ENCODE measurements at places on chromosomes 7 and 10. TPM values are rescaled to one million over a fixed set of nuclear protein-coding genes. Genes with fewer than 3 reads are reported as not detected.

The ZCWPW1 gene
- total RNA-seq: 0.94 TPM

The OR13A1 gene
- not detected for total RNA-seq

The MYO1G gene
- 0.08 TPM for total RNA-seq

The NKX2-3 gene
- total RNA-seq: not detected

The CROT gene
- 13.3 TPM for total RNA-seq

The TDRD1 gene
- 7.7 TPM for total RNA-seq

The SHTN1 gene
- total RNA-seq: under 0.01 TPM

The PPP1R17 gene
- total RNA-seq: not detected

The MRLN gene
- not detected for total RNA-seq

The COL1A2 gene
- total RNA-seq: 4,961 TPM

The PTPRZ1 gene
- 0.12 TPM for total RNA-seq
